ENCODE measurements at places on chromosomes 16 and 17.

DNA sequence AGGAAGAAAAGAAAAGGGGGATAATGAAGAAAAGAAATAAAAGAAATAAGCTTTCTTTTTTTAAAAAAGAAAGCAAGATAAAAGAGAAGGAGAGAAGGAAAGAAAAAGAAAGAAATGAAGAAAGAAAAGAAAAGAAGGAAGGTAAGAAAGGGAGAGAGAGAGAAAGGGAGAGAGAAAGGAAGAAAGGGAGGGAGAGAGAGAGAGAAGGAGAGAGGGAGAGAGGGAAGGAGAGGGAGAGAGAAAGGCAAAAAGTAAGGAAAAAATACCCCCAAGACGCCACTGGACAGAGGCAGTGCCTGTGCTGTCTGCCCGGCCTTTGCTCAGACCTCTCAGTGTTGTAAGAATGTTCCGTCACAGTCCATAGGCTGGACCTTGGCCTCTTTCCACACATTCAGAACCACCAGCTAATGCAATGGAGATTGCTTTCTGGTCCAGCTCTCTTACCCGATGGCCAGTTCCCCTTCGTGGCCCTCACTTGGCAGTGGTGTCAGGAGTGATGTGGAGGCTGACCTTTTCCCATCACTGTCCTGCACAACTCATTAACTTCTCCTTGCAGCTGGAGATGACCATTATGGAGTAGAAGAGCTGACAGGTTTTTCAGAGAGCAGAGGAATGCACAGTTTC is 14.3 kb upstream of the HNF1B start:
- no peak for DNase-seq

DNA sequence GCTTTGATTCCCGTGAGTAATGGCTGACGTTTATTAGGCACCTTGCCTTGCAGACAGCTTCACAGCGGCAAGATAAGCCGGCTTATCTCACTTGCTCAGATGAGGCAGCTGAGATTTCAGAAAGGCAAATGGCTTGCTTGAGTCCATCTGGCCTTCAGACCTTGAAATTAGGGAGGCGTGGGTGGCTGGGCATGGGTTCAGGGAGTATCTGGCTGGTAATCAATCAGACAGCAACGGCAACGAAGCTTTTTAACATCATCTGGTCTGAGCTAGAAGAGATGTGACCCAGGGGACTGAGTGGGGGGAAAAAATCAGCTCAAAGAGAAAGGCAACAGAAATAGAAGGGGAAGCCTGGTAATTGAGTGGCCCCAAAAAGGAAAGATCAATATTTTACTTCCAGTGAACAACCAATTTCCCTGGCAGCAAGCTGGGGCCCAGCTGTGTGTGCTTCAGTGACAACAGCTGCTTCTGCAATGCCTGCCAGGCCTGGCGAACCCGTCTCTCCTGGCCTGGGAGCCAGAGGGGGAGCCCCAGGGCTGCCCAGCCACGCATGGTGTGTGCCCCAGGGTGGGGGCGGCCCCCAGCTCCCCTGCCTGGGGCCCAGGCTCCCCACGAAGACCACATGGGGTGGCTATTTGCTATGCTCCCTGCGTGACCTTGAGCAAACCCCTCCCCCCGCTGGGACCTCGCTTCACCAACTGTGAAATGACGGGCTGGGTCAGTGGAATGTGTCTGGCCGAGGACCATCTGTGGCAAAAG is 34.0 kb downstream of the RAB11FIP4 start:
- peak; percentile 70 for DNase-seq

GRCh38 chr16:77551357-77551756 is 116.5 kb upstream of the ADAMTS18 start:
- no peak for DNase-seq

- DNase-seq = no peak
Observed at GRCh38 chr16:87446479-87446878, 46.3 kb downstream of the ZCCHC14 start.

DNA sequence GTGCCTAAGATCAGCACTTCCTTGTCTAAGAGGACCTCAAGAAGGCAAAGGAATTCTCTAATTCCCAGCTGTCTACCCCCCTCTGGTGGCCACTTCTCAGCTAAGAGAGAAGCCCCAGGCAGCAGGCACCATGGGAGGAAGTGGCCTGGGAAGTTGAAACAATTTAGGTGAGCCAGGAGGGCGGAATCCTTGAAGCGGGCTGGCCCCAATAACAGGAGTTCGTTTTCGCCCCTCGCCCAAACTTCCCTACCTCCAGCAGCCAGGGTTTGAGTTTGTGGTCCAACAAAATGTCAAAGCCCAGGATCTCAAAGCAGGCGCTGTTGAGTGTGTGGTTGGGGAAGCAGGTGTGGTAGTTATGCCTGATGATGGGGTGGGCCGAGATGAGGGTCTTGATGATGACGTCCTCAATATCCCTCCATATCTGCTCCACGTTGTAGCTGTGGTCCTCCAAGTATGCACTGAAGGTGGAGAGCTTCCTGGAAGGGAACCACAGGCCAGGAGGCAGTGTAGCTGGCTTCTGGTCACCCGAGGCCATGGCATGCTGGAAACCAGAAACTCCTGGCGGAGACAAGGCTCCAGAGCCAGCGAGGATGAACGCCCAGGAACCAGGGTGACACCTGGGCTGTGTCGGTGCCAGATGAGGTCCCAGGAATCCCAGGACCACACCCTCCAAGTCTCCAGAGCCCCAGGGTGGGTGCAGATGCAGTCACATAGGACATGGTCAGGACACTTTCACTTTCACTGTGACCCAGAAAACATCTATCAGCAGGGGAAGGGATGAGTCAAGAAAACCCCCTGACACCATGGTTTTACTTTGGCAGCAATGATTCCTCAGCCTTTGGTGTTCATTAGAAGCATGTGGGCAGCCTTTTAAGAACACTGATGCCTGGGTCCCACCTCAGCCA is 25.6 kb downstream of the TTLL6 start:
- peak; percentile 67 for DNase-seq

- peak; percentile 91 for DNase-seq
Observed at GRCh38 chr16:81403601-81404391, 40.8 kb upstream of the CMIP start.

- no peak for DNase-seq
Observed at GRCh38 chr16:25192096-25192495, 24.7 kb upstream of the AQP8 start.

DNA sequence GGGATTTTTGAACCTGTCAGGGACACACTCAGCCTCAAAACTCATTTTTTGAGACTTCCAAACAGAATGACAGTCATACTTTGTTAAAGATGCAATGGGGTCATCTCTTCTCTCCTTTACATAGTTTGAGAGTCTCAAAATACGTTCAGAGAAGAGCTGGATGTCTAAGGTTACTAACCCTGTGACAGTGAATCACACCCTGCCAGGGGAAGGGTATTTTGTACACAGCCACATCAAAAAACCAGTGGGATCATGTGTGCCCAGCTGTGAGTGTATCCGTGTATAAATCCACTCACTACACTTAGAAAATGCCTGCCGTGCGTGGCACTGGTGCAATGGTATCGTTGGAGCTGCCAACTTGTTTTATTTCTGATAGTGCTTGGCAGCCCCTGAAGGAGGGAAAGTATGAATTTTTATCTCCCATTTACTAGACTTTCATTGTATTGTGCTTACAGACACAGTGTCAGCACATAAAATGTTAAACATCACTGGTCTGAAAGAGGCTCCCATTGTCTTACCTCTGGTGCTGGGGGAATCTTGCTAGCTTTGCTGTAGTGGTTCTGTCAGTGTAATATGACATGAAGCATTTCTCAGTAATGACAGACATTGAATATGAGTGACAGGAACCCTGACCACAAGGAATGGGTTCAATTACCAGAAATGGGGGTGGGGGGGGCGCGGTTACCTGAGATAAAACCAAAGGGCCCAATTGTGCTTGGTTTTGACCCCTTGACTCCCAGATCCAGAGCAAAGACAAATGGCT is 256.3 kb downstream of the FTO start:
- DNase-seq = no peak

DNA sequence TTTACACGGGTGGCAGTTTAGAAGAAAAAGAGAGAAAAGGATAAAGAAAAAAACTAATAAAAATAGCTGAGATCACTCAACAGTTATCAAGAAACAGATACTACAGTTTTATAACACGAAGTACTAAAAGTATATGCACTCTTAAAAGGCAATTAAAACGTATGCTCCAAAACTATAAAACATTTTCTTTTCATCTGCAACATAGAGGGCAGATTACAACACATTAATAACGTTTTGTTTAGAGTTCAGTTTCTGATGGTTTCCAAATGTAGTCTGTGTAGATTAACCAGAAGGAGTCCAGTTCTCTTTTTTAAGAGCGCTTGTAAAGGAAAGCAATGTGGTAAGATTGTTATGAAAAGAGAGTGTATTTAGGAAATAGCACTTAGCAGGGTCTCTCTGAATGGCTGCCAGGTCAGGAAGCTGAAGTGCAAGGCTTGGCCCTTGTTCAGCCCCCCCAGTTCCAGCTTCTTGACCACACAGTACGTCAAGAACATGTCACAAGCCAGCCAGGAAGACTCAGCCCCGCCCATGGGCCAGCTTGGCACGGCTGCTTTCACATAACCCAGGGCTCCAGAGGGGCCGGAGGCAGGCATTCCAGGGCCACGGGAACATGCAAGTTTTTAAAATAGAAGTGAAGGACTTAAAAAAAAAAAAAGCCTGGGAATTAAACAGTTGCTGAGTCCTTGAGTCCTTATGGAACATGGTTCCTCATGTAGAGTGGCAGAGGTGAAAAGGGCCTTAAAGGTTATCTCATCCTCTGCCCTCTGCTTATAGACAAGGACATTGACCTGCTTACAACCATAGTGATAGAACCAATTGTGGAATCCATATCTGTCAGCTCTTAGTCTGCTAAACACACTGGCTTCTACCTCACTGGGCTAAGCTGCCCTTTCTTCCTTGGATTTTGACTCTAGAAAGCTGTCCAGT is 147.4 kb upstream of the TBX2 start:
- peak; percentile 94 for DNase-seq

- DNase-seq = peak; percentile 77
Observed at GRCh38 chr16:11030990-11031510, 86.7 kb downstream of the CLEC16A start.

DNA sequence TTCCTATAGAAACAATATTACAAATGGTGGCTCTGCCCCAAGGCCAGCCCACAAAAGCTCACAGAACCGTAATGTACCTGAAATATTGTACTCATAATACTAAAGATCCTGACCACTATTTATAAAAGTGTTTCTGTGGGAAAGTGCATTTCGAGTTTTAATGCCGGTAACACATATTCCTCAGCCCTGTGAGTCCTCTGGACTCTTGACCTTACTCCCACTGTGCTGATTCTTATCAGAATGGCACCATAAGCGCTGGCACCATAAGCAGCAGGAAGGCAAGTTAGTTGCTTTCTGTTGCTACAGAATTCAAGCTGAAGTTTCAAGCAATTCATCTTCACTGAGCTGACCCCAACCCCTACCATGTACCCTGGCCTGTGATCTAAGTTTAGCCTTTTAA is 36.4 kb upstream of the MED13 start:
- DNase-seq = no peak

DNA sequence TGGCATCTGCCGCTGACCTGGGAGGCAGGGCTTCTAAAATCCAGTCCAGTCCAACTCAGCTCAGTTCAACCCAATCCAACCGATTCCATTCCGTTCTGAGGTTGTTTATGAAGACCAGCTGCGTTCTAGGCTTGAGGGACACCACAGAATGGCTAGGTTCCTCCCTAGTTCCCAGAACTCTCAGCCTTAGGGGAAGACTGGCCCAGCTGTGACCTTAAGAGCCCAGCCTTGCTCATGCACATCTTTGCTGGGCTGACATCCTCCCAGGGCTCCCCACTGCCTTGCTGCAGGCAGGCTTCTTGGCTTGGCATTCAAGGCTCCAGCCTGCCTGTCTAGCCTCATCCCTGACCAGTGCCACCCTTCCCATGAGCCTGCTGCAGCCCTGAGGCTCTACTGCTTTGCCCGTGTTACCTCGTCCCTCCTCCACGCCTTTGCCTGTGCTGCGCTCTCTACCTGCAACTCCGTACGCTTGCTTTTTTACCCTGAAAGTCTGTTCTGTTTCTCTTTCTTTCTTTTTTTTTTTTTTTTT is 7.9 kb downstream of the SLC12A3 start:
- no peak for DNase-seq

DNA sequence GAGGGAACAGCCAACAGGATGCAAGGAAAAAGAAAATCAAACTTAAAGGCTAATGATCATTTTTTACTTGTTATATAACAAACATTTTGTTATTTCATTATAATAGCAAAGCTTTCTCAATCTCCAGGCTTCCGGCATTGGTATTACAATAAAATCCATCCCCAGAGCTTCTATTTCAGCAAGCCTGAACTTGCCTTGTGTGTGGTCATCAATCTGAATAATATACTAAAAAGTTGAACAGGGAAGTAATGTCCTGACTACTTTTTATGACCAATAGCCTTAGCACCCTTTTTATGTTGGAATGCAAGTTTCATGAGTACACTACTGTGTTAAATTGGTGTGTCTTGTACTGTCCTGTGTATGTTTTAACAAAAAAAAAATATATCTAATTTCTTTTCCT is 27.1 kb upstream of the VWA3A start:
- DNase-seq = no peak

GRCh38 chr16:64149756-64150155 is 972.1 kb downstream of the CDH11 start:
- DNase-seq = no peak

GRCh38 chr16:67177743-67178699 is 5.7 kb downstream of the MATCAP1 start:
- DNase-seq = peak; percentile 73

- no peak for DNase-seq
Observed at GRCh38 chr16:55569025-55569424, 2.5 kb downstream of the CAPNS2 start.

DNA sequence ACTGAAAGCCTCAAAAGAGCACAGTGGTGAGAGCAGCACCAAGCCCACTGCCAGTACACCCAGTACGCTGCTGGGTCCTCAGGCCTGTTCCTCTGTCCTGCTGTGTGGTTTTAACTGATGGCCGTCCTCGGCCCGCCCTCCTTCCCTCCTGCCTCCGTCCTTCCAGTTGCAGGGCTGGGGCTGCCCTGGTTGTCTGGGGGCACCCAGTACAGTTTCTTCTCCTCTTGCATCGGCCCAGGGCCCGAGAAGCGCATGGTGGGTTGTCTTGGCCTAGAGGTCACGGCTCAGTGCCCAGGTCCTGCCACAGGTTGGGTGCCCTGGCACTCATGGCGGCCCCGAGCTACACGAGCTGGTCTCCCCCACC is 70.8 kb upstream of the KCTD5 start:
- no peak for DNase-seq

DNA sequence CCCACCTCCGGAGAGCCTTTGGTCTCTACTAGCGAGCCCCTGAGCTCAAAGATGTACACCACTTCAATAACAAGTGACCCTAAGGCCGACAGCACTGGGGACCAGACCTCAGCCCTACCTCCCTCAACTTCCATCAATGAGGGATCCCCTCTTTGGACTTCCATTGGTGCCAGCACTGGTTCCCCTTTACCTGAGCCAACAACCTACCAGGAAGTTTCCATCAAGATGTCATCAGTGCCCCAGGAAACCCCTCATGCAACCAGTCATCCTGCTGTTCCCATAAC is 702 bp downstream of the SPN start:
- no peak for DNase-seq
